ENCODE measurements at places on chromosomes 1 and 21.

DNA sequence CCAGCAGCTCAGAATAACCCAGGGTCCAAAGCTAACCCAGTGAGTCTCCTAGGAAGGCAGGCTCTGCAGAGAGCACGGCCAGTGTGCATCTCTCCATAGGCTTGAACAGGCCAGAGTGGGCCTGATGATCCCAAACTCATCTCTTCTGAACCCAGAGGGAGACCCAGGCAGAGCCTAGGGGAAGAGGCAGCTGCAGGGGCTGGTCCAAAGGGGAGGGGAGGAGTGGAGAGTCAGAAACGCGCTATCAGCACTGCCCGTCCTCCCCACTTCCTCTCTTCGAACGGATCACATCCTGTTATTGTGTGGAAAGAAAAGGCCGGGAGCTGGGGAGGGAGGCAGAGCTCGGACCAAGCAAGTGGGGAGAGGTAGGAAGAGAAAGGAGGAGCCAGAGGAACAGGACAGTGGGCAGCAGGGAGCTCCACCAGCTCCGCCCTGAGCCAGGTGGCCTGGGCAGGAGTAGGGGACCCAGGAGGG lies 20.2 kb downstream of the TAL1 start:
- DNase-seq = no peak

GRCh38 chr1:51576085-51576444 lies 40.8 kb upstream of the OSBPL9 start:
- no peak for DNase-seq

- no peak for DNase-seq
Observed at GRCh38 chr1:174800216-174800851, 199.4 kb upstream of the CACYBP start.

DNA sequence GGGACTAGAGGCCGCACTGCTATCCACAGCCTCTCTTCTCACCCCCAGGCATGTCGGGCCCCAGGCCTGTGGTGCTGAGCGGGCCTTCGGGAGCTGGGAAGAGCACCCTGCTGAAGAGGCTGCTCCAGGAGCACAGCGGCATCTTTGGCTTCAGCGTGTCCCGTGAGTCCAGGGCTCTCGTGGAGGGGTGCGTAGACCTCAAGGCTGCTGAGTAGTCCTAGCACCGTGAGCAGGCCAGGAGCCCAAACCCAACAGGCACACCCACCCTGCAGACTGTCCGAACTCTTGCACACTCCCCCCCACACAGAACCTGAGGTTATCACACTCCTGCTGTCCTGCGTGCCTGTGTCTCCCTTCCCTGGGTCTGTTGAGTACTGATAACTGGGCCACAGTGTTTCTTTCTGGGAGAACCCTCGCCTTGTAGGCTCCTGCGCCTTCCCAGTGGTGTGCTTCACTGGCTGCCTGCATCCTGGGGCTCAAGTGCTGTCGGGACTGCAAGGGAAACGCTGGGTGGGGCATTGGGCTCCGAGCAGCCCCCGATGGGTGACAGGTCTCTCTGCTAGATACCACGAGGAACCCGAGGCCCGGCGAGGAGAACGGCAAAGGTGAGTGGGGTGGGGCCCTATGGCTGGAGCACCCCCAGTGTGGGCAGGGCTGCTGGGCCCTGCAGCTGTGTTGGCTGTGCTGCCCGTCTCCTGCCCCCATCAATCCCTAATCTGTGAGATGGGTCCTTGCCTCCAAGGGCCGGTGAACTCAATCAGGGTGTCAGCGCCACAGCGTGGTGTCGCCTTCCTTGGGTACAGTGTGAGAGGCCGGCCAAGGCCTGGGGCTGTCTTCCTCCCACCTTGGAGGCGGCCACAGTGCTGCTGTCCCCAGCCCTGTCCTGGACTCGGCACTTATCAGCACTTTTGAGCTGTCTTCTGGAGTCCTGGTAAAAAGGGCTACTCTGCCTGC lies 4.0 kb upstream of the GJC2 start:
- DNase-seq = no peak
